Astrocyte (in vitro differentiated cells and primary cell): ENCODE measurements at places on chromosomes 13 and 19. TPM values are rescaled to one million over a fixed set of nuclear protein-coding genes. Genes with fewer than 3 reads are reported as not detected.

CYP4F2 gene
- total RNA-seq = not detected in 2 replicates

DNA sequence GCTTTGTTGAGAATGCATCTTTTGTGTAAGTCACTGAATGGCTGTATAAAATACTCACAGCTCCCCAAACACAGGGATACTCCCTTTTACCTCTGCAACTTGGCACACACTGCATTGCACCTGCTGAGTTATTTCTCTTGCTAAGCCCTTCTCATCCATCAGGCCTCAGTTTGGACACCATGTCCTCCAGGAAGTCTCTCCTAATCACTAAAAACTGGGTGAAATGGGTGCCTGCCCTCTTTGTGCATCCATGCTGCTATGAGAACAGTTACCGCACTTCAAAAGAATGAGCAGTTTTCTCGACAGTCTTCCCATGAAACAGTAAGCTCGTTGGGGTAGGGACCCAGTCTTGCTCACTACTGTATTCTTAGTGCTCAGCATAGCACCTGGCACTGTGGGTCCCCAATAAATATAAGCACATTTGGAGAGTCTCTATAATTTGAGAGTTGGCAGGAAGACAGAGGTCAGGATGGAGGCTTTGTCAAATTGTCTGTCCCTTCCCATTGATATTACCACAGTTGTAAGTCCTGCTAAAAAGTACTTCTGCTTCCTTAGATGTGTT lies 4.6 kb upstream of the SLC25A30 start:
- no peak for DNase-seq

PRX gene
- 1.5 and 2.6 TPM in 2 replicates for total RNA-seq

DNA sequence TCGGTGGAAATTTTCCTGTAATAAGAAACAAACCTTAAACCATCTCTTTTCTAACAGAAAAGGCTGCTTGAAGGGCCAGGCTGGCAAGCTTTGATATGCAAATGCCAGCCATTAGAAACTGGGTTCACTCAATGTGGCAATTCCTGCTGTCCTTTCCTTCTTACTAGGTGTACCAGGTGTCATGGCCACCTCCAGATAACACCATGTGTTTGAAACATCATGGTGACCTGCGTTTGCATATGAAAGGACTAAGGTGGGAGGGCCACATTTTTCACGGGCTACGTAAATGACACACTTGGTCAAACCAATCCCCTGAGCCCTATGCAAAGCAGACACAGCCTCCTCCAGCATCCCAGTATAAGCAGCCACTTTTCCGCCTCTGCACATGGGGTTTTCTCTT lies 789.1 kb upstream of the SLITRK5 start:
- DNase-seq = no peak

GRCh38 chr13:113748101-113748861 lies 10.7 kb upstream of the TMEM255B start:
- DNase-seq = no peak

DNA sequence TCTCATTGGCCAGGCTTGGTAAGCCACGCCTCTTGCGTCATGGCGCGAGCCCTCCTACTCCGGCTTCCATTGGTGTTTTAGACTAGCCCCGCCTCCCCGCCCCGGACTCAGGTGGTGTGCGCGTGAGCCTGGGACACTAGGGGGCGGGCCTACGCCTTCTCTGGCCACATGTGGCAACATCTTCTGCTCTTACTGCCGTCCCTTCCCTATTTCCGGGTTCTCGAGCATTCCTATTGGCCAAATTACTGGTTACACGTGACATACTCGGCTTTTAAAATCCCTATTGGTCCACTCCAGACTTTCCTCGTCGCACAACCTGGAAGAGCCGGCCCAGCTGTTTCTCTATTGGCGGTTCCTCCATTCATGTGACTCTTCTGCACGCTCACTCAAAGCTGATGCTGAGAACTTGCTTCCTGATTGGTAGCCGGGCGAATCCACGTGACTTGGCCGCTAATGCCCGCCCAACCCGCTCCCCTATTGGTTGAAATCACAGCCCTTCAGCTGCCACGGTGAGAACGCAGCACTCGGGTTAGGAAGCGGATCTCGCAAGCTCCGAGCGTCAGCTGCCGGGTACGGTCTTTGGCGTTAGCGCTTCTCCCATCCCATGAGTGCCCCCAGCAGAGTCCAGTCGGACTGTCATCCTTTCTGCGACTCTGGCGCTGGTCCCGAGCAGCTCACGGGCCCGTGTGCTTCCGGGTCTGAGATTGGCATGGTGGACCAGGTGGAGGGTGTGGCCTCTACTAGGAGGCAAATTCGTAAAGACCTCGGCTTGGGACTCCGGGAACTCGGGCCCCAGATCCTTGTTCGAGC lies at the start of gene BLOC1S3:
BLOC1S3 (plus strand) TSS at position 523 of the 810 bp plus-strand sequence. CDS start 513 bp downstream, outside the sequence.
- peak; percentile 100 for DNase-seq

SOX1 gene
- total RNA-seq = not detected in 2 replicates

GRCh38 chr13:32253911-32254399 lies 61.2 kb downstream of the ZAR1L start:
- no peak for DNase-seq

CALR3 gene
- not detected in 2 replicates for total RNA-seq

GRCh38 chr19:39496063-39496462 lies 2.7 kb upstream of the DLL3 start:
- DNase-seq = no peak

ZNF723 gene
- not detected in 2 replicates for total RNA-seq

DNA sequence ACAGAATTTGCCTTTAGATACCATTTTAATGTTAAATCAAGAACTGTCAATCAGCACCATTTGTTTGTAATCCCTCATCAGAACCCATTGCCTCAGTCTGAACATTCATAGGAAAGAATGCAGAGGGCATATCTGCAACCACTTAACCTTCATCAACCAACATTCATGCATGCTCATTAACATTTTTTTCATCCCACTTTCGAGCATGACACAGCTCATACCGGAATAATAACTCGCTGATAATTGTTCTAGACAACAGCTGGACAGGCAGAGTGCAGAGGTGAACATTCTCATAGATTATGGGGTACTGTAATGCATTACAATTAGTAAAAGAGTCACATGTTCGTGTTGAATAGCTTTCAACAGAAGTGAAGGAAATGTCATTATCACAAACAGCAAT lies 216.8 kb downstream of the DIAPH3 start:
- peak; percentile 77 for DNase-seq

NCAN gene
- 0.14 TPM in 1 of 2 replicates, not detected in the other for total RNA-seq
